ENCODE measurements at places on chromosomes 12 and 14. TPM values are rescaled to one million over a fixed set of nuclear protein-coding genes. Genes with fewer than 3 reads are reported as not detected.
A peak's percentile ranks its signal among the peaks of the same experiment; 100 is the strongest.

Gene DENR
- total RNA-seq = 50.6 TPM

- DNase-seq = no peak
Observed at GRCh38 chr12:6653342-6653741, 6.1 kb upstream of the ACRBP start.

GRCh38 chr14:34340025-34340625 lies 121.9 kb downstream of the SPTSSA start:
- DNase-seq = peak; percentile 71

DNA sequence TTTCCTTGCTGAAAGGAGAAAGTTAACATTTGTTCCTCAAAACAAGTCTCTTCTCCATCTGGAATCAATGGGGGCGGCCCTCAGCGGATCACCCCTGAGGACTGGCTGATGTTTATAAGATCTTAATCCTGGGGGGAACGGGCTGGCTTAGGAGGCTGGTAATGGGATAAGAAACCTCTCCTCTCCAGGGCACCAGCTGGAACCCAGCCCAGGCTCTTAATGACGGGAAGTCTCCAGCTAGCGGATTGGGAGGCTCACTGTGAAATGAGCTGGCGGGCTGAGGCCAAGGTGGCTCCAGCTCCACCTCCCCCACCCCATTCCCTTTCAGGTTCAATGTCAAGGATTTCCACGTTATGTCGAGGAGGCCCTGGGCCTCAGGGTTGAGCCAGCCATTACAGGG lies 1133.0 kb downstream of the VRK1 start:
- peak; percentile 63 for DNase-seq

- DNase-seq = no peak
Observed at GRCh38 chr12:106754331-106754730, 20.2 kb upstream of the RIC8B start.

Data from H4 (cell line).